ENCODE measurements at places on chromosomes 3 and 15.
A peak's percentile ranks its signal among the peaks of the same experiment; 100 is the strongest.

GRCh38 chr3:131503320-131503635 is 507 bp upstream of the MRPL3 start:
- DNase-seq: no peak

GRCh38 chr3:52246728-52247408 is 1.3 kb downstream of the PPM1M start:
- peak; percentile 1 for DNase-seq

- DNase-seq: no peak
These were observed 3.0 kb upstream of the BUB1B start for GRCh38 chr15:40157778-40158447.

GRCh38 chr3:114078126-114078525 is 21.6 kb downstream of the QTRT2 start:
- DNase-seq: no peak

DNA sequence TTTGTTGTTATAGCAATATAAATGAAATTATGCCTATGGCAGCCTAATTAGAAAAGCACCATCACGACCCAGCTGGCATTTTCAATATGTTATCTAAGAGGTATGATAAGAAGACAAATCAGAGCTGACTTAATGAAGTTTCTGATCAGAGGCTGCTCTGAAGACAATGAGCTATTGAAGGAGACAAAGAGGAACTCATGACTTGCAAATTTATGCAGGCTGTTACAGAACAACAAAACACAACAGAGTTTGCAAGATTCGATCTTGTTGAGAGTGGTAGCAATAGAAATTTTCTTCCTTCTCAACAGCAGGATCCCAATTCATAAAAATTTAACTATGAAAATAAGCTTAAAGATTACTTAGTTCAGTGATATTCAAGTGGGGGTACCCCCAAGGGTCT is 7.7 kb downstream of the CCDC54 start:
- DNase-seq: no peak

DNA sequence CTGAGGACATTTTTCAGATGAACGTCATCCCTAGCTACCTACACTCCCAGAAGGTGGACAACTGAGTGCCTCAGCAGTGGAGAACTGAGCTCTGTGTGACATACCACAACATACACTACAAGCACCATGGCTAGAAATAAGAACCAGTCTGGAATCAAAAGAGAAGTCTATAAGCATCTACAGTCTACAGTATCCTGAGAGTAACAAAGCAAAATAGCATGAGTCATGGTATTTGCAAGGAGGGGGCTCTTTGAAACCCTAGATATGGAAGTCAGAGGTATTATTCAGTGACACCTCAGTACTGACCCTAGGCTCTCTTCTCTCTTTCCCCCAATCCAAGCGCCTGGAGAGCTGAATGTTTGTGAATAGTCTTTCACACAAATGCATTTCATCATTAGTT is 87.5 kb downstream of the TNIK start:
- DNase-seq: no peak

GRCh38 chr3:197495059-197495455 is 60.7 kb downstream of the BDH1 start:
- DNase-seq: no peak

DNA sequence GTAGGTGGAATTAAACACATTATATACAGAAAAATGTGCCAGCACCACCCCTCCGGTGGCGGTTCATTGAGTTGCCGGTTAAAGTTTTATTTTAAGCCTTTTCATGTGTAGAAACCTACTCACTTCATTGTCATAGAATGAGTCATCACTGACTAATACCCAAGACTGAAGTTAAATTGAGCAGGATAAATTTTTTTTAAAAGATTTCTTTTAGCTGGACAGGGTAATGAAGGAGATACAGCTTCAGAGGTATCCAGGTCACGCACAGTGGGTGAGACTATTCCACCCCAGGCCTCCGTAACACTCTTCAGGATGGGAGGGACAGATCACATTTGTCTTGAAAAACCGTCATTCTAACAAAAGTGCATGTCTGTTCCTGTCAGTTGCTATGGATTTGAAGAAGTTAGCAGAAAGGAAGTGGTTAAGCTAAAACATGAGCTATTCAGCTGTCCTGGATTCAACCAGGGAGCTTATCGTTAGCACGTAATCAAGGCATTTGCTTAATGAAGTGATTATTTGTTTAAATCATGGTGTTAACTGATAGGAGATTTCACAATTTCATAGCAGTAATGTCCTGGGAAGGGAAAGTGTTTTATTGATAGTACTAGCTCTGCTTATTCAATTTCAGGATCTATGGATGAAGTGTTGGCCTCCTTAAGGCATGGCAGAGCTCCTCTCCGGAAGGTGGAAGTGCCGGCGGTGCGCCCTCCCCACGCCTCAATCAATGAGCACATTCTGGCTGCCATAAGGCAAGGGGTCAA is 23.4 kb downstream of the WHAMM start:
- DNase-seq: no peak

- no peak for DNase-seq
These were observed 82.2 kb downstream of the CPN2 start for GRCh38 chr3:194268654-194269512.

- no peak for DNase-seq
These were observed 128.3 kb downstream of the MAP2K5 start for GRCh38 chr15:67670647-67671305.

DNA sequence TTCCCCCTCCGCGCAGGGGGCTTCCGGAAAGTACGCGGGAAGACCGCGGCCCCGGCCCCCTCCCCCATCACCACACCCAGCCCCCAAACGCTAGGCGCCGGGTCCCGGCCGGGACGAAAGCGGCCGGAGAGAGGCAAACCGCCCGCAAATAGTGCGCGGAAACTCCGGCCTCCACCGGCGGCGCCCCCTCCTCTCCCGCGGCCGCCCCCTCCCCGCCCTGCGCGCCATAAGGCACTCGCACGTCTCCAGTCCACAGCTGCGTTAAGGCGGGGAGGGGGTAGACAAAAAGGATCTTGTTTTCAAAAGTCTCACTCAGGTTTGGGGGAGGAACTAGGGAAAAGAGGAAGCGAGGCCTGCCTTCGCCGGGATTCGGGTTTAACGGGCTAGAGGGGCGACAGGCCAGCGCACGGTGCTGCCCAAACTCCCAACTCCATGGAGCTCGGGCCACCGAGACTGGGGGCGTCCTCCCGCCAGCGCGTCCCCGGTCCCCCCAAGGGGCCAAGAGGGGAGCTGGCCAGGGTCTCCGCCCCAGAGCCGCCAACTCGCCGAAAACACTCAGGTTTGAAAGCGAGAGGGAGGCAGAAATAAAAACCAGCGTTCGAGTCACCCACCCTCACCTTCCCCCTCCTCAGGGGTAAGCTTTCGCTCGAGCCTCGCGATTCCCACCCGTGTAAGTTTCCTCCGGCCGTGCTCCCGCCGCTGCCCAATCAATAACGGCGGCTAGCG is 1.8 kb downstream of the ANP32A start:
- DNase-seq: peak; percentile 81

DNA sequence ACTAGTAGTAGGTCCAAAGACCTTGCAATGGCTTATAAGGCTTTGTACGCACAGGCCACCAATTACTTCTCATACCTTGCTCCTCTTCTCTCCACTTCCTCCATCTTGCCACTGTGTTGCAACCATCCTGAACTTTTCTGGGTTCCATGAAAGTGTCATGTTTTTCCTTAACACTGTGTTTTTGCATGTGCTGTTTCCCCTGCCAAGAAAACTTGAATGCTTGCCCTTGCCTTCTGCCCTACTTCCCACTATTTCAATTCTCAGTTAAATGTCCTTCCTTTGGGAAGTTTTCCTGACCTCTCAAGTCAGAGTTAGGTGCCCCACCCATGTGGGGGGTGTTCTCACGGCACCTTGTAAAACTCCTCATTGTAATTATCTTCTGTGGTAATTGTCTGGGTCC is 182.8 kb downstream of the THRB start:
- DNase-seq: no peak

GRCh38 chr15:56148064-56148463 is 95.6 kb downstream of the RFX7 start:
- no peak for DNase-seq

- DNase-seq: no peak
These were observed 199.7 kb downstream of the ARRDC4 start for GRCh38 chr15:98160236-98160635.

- no peak for DNase-seq
These were observed 38.8 kb upstream of the MLF1 start for GRCh38 chr3:158532099-158532734.

DNA sequence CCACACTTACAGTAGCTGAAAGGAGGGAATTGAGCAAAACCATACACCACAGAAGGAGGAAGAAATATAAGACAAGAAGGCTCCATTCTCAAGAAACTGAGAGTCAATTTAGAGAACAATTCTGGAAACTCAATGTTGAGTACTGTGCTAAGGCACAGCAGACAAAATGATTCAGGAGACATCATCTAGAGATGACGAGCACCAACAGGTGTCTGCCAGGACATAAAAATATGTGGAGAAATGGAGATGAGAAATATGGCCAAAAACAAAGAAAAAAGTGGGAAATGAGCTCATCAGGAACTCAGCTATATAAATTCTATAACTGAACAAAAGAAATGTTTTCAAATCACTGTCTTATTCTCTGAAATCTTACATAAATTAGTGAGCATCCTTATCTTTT is 343.7 kb downstream of the ERC2 start:
- no peak for DNase-seq

- no peak for DNase-seq
These were observed 50.2 kb downstream of the CDCP1 start for GRCh38 chr3:45095916-45096526.
